Islet precursor cell (in vitro differentiated cells): ENCODE measurements at places on chromosomes 5 and 9.

DNA sequence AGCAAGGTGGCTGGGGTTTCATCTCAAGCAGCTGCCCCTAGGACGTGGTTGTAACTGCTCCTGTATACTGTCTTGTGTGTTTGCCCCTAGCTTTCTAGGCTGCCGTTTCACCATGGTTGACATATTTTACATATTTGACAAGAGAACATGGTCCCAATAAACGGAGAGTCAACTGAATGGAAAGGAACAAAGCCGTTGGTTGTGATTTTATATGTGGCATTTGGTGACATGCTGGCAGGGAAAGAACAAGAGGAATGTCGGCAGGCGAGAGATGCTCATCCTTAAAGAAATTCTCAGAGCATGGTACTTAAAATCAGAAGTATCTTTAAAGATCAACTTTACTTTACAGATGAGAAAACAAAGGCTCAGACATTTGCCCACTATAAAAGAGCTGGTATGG is 11.8 kb downstream of the ZNF366 start:
- no peak for DNase-seq

DNA sequence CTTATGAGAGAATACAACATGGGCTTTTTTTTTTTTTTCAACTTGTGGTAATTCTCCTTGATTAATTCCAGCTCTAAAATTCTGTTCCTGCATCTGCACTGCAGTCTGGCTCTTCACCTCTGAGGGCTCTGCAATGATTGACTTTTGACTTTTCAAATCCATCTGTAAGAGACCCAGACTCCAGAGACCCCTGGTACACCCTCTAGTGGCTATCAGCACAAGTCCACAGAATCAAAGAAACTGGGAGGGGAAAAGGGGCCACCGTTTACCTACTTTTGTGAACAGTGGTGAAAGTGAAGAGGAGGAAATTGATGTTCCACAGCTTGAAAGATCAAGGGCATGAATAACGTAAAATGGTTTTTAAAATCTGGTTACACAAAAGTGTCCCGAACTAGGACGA is 151.6 kb downstream of the SLIT3 start:
- no peak for DNase-seq

DNA sequence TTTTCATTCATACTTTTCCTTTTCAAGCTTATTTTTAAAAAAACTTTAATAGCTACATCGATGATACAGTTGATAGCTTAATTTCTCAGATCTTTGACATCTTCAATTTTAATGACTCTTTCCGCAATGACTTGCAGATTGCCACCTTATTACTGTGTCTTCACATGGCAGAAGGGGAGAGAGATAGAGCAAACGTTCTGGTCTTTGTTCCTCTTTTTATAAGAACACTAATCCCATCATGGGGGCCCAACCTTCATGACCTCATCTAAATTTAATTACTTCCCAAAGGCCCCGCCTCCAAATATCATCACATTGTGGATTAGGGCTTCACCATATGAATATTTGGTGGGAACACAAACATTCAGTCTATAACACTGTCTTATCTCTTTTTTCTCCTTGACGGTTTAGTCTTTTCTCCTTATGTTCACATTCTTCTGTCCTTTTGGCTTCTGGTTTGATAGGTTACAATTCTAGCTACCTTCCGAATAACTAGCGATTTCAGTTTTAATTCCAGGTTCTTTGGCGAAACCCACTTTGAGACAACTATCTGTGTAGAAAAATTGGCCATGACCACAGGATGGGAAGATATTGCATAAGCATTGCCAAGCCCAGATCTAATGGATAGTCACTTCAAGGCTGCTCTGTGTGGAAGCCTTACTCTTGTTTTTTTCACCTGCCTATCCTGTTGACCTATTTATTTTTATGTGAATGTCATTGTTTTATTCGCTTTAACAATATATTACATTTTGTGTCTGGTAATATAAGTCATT is 5.0 kb downstream of the ZNF189 start:
- no peak for DNase-seq

- DNase-seq = no peak
Measured at GRCh38 chr5:131245948-131246347, 17.9 kb upstream of the CDC42SE2 start.

- no peak for DNase-seq
Measured at GRCh38 chr9:126583144-126583760, 30.5 kb upstream of the LMX1B start.

- peak; percentile 68 for DNase-seq
Measured at GRCh38 chr5:173653822-173654523, 37.5 kb upstream of the BOD1 start.

DNA sequence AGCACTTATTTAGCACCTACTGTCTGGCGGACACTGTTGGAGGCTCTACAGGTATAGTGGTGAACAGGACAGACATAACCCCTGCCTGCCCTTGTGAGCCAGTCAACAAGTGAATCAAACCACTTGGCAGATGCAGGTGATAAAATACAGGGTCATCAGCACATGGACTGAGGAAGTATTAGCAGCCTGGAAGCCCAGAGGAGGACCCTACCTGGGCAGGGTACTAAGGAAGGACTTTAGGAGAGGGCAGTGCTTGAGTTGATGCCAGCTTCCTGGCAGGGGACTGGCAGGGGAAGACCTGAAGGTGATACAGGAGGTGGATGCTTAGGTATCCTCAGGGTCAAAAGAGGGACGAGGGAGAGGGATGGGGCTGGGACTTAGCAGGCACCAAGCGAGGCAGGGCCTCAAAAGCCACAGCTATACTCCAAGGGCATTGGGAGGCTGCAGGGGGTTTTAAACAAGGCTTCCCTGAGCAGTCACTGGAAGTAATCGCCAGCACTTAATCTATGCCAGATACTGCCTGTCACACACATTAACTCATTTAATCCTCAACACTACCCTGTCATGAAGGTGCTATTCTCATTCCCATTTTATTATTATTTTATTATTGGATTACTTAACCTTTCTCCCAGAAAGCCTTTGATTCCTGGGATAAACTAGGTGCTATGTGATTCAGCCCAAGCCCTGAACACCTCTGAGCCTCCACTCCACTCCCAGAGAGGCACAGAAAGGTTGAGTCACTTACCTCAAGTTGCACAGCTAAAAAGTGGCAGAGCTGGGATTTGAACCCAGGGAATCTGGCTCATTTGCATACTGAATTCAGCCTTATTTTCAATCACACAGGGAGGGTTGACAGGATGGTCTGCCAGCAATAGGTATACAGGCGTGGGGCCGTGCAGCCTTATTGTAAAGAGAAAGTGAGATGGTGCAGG is 63.8 kb upstream of the ORM1 start:
- DNase-seq = no peak

GRCh38 chr5:37090781-37091180 is 158.4 kb downstream of the CPLANE1 start:
- no peak for DNase-seq

DNA sequence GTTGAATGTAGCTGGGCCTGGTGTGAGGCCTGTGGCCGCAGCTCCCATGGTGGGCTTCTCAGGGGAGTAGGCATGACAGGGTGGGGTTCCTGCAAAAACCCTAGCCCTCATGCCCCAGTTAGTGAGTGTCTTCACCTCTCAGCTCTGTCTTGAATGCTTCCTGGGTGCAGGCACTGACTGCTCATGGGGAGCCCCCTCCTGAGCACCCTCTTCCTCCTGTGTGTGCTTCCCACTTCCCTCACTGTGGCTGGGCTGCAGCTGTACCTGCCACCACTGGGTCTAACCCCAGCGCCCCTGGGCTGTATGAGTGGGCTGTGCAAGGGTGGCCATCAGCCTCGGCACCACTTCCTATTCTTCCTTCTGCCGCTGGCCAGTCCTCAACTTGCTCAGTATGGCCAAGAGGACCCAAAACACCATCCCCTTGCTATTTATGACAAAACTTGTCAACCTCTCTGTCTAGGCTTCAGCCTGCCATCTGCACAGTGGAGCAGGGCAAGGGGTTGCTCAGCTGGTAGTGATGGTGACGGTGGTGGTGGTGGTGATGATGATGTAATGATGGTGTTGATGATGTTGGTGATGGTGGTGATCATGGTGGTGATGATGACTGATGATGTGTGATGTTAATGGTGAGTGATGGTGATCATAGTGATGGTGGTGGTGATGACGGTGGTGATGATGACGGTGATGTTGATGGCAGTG is 67.5 kb downstream of the RXRA start:
- DNase-seq = no peak

- DNase-seq = no peak
Measured at GRCh38 chr5:167051402-167051768, 1240.1 kb upstream of the WWC1 start.

DNA sequence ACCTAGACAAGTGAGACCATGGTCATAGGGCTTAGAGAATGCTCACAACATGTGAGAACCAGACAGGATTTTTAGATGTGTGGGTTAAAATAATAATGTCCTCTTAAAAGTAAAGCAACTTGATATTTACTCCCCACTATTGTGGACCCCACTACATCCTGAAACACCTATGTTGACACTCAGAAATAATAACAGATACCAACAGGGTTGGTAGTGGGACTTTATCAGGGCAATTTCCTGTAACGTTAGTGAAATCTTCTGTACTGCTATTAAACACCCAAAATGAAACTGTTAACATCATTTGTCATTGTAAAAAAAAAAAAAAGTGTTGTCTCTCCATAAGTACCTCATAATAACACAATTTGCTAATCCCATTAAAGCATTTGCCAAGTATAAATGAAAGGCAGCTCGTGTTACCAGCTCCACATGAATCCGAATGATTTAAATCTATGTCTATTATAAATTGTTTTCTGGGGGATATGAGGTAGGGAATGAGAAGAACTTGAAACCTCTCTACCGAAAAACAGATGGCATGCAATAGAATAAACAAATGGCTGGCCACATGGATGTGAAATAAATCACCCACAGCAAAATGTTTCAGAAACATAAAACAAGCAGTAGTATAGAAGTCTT is 285.9 kb downstream of the ARHGEF28 start:
- DNase-seq = no peak

GRCh38 chr5:118506217-118506852 is 482.0 kb downstream of the DTWD2 start:
- DNase-seq = no peak

GRCh38 chr9:24144796-24145195 is 318.8 kb upstream of the ELAVL2 start:
- DNase-seq = no peak

DNA sequence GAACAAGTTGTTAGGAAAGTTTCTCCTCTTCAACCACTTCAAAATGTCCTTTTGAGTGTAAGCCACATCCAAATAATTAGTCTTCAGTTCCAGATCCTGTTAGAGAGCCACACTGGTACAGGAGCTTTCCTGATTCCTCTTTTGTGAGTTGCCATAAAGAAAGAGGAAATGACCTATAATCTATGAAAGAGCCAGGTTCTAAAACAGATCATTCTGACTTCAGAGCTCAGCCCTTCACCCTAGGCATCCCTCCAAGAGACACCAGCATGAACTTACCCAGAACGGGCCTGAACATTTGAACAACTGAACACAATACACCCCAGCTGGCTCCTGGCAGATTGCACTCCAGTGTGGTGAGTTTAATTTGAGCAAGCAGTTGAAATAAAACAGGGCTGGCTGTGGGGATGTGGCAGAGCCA is 25.7 kb downstream of the SLC1A1 start:
- no peak for DNase-seq

GRCh38 chr5:87122151-87122977 is 145.3 kb upstream of the RASA1 start:
- no peak for DNase-seq

- no peak for DNase-seq
Measured at GRCh38 chr5:170861667-170861916, 226 bp upstream of the RANBP17 start.

- DNase-seq = no peak
Measured at GRCh38 chr9:126830827-126831226, 26.0 kb downstream of the ZBTB43 start.

- no peak for DNase-seq
Measured at GRCh38 chr5:147168578-147169327, 66.1 kb upstream of the STK32A start.

DNA sequence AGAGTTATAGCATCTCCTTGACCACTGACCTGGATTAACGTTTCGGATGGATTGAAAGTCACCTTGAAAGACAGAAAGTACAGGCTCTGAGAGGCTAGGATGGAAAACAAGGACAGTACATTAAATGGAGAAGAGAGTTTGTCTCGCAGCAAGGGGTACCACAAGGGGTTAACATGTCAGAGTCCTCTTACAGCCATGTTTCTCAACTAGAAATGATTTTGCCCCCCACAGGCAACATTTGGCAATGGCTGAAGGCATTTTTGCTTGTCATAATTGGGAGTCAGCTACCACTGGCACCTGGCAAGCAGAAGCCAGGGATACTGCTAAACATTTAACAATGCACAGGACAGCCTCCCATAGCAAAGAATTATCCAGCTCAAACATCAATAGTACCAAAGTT is 90.8 kb upstream of the EQTN start:
- no peak for DNase-seq

DNA sequence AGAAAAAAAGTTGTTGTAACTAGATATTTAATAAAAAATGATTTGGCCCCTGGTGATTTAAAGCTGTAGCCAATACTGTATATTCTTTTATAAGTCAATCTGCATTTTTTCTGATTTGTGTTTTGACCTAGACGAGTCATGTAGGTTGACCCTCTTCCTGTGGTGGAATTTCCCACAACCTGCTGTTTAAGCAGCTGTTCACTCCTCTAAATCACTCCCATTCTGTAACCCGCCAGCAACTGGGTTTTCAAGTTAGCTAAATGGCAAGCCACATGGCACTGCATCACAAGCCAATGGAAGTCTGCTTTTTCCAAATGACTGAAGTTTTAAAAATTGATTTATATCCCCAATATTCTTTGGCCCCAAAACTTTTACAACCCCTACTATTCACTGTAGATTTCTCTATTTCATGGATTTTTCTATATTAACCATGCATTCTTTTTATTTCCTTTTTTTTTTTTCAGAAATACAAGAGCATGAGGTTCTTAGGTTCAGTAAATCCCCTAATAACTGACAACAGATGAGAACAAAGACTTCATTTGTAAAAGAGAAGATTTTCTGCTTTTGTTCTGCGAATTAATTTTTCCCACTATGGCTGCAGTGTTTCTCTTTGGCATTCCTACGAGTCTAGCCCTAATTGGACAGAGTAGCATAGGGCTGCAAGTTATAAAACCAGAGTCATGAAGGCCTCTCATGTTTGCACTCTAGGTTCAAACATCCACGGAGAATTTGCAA is 184.5 kb upstream of the TLE4 start:
- DNase-seq = no peak

- DNase-seq = no peak
Measured at GRCh38 chr5:116629168-116629567, 54.5 kb upstream of the SEMA6A start.

DNA sequence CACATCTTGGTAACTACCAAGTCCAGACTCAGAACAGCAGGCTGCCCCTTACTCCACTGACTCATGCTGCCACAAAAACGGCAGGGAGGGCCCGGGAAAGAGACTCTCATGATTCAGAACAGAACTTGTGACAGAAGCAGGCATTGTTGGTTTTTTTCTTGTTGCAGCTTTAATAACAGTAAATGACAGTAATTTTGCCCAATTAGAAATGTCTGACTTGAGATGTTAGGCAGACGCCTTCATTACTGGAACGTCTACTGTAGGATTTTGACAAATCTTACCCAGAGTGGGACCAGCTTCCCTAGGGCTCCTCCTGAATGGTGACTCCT is 77.9 kb downstream of the SEMA5A start:
- peak; percentile 97 for DNase-seq
